ENCODE measurements at places on chromosomes 2 and 18.
A peak's percentile ranks its signal among the peaks of the same experiment; 100 is the strongest.

DNA sequence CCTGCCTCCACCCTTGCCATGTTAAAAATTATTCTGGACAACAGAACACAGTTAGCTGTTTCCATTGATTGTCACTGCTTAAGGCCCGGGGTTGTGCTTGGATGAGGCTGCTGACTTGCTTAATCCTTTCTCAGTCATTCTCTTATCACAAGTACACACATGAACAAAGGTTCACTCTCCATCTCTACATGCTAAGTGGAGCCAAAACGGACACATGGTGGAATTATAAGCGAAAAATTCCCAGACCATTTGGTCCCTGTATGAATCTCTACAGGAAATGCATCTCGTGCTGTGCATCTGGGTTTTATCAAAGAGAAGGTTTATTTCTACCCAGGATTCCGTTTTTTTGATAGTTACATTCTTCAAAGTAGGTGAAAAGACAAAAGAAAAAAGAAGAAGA lies 177.5 kb upstream of the ETAA1 start:
- DNase-seq: no peak

DNA sequence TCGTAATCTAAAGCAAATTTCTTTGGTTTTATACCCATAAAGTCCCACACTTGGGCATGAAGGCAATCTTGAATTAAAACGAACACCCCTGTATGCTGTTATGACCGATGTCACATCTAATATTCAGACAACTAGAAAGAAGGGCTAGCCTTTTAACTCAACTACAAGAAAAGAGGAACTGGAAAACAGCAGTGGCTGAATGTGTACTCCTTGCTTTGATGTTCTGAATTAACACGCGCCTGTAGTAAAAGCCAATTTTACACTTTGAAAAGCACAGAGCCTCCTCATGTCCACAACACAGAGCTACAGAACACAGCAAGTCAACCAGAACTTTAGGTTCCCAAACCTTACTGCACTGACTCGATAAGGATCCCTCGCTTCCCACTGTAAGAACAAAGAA lies 147.6 kb downstream of the HDAC4 start:
- DNase-seq: no peak

DNA sequence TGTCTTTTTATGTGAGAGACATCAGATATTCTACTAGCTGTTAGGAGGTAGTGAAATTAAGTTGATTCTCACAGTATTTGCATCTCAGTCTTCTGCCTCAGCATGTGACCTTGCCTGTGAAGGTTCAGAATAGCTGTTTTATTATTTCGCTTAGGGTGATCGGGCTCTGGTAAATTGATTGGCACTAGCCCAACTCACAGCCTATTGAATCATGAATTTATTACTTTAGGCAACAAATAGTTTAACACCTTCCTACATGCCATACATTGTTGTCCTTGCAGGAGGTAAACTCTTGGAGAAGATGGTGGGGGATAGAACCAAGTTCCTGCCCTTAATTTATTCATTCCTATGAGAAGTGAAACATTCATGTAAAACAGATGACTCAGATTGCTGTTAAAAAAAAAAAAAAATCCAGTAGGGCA lies 101.9 kb downstream of the GPD2 start:
- DNase-seq: no peak

DNA sequence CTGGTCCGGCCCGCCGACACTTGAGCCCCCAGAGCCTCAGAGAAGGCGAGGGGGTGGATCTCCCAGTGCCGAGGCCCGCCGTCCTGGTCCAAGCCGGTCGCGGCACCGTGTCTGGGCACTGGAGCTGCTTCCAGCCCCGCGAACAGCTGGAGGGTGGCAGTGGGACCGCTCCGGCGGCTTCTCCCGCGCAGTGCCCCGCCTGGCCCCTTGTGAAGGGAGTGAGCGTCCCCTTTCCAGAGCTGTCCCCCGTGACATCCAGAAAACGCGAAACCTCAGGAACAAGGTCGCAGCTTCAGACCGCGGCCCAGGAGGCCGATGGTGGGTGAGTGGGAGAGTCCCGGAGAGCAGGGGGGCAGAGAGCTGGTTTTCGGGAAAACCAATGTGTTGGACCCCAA lies 579 bp upstream of the EMX1 start:
- no peak for DNase-seq

- DNase-seq: no peak
These were observed 469.3 kb upstream of the MEX3C start for GRCh38 chr18:51666763-51667191.

DNA sequence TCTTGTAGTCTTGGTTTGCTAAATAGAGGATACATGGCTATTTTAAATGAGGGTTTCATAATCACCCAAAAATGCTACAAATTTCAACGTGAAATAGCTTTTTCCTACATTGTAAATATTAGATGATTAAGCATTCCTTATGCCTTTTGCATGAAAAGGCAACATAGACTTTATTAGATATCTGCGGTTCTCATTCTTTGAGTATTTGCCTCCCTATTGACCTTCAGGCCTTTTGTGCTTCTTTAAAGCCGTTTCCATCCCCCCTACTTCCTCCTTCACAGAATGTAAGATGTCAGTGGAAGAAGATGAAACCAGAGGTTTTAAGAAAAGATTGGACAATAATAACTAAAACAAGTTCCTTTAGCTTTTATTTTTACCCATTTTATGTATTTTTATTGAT lies 144.1 kb downstream of the UBE2E3 start:
- DNase-seq: no peak

- DNase-seq: no peak
These were observed 12.7 kb upstream of the IL18R1 start for GRCh38 chr2:102342888-102343287.

- no peak for DNase-seq
These were observed 1693.4 kb upstream of the SLC39A10 start for GRCh38 chr2:193963472-193964119.

- no peak for DNase-seq
These were observed 165.3 kb downstream of the ATAD2B start for GRCh38 chr2:23761638-23762037.

GRCh38 chr18:59357928-59358327 lies 1.1 kb downstream of the LMAN1 start:
- DNase-seq: no peak

DNA sequence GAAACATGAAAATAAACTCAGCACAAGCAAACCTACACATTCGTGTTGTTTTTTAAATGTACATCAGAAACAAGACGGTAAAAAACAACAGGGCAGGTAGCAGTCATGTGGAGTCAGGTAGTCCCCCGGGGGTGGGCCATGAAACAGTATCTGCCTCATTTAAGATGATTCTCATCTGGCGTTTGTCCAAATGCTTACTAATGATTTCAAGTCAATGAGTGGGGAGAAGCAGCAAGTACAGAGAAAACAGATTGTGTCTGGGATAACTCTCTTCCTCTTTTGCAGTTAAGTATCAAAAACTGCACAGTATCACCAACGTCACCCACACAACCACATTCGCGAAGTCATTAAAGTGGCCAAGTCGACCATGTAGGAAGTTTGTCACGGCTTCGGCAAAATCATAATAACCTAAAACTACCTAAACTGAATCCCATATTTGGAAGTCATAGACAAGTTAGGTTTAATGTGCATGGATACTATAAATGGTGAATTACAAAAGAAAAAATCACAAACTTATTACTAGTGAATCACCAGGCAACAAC lies 1.3 kb downstream of the LAPTM4A start:
- DNase-seq: no peak

GRCh38 chr2:228549441-228550007 lies 368.0 kb upstream of the SPHKAP start:
- no peak for DNase-seq

DNA sequence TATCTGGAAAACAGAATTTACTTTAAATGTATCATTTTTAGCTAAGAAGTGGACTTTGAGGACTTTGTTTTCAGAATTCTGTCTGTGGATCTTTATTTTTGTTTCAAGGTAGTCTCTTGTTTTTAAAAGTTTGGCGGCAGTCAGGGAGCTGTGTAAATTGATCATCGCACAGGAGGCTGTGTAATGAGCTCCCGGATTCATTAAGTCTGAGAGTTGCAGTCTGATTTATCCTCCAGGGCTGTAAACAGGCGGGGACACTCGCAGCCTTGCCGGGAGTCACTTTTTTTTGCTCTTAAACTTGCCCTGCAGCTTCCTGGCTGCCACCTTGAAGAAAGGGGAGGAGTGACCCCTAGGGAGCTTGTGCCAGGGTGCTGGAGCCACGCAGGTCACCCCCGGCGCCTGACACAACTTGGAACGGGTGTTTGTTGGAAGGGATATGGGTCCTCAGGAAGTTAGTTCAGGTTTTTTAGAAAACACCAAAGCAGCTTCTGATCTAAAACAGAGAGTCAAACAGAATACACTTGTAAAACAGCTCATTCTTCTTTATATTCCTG lies 76.2 kb downstream of the DCDC2C start:
- no peak for DNase-seq

GRCh38 chr2:9738062-9738461 lies 105.2 kb upstream of the TAF1B start:
- DNase-seq: no peak

- DNase-seq: no peak
These were observed 189.4 kb upstream of the GLI2 start for GRCh38 chr2:120546048-120546864.

GRCh38 chr2:240586919-240587800 lies 626 bp downstream of the CAPN10 start:
- DNase-seq: no peak

DNA sequence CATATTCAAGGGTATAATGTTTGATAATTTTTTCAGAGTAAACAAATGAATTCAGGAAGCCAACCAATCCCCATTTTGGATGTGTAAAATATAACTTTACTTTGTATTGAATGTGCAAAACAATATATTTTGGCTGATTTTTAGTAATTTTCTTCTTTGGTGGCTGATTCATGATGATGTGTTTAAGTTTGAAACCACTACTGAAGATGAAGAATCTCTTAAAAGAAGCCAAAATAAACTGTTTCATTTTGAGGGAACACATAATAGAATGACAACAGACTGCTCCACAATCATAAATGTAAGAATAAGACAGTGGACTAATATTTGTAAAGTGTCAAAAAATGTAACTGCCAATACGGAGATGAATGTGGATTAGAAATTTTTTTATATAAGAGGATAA lies 52.5 kb upstream of the TRIM43 start:
- DNase-seq: no peak

DNA sequence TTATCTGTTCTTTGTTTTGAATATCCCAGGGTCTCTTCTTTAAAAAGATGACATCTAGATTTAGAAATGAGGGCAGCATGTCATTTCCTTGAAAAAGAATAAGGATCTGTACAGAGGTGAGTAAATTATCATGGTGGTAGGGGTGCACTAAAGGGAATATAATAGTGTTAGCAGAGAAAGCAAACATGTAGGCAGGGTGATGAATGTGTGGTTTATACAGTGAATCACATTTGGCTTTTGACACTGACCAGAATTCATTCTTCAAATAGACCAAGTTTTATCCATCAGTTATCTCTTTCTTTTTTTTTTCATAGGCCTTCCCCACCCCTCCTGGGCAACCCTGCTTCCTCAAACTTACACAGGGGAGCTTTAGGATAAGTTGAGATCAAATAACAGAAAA lies 184.5 kb upstream of the LRP1B start:
- no peak for DNase-seq

DNA sequence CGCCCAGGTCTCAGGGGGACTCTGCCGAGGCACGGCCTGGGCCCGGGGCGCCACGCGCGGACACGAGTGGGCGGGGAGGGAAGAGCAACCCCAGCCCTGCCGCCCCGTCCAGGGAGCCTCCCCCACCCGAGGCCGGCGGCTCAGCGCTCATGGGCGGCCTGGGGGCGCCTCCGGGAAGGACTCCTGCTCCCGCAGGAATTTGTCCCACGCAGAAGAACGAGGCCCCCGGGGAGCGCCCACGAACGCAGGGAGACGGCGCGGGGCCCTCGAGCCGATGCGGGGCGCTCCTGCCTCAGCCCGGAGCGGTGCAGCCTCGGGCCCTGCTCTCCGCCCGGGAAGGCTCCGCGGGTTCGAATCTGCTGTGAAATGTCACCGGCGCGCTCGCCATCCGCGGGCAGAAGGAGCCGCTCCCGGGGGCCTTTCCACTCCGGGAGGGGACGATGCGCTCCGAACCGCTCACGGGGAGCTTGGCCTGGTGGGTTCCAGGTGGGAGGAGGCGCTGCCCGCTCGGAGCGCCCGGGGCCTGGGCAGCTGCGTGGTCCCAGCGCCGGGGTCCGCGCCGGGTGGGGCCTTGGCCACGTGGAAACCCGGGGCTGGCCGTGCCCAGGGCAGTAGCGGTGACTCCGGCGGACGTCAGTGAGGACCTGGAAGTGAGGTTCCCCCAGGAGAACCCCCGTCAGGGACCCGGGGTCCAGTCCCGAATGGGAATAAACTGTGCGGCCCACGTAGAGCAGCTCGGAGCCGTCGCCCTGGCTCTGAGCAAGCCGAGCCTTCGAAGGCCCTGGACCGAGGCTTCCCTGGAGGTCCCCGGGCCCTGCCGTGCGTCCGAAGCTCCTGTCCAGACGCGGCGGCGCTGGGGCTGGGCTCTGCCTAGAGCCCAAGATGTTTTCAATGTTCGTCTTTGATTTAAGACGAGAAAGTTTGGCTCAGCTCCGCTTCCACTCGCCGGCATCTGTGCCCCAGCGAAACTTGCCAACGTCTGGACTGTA lies 41.4 kb upstream of the CTDP1 start:
- DNase-seq: no peak

- DNase-seq: no peak
These were observed 94.4 kb downstream of the SGPP2 start for GRCh38 chr2:222518570-222519381.

DNA sequence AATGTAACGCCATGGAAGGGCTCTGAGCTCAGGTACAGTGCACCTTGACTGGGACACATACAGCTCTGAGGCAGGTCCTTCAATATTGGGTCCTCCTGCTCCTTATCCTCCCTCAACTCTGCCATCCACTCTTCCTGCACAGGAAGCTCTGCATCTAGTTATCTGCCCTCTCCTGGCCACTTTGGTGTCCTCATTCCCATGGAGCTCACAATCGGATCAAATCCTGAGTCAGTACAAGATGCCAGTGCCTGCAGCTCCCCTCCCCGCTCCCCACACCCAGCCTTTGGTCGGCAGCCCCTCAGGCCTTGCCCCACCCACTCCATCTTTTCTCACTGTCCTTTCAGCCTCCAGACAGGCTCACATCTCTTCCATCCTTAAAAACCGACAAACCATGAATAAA lies 58.0 kb downstream of the LRRFIP1 start:
- DNase-seq: no peak

GRCh38 chr2:12498704-12499103 lies 218.0 kb upstream of the TRIB2 start:
- DNase-seq: no peak

GRCh38 chr2:231928901-231929725 lies 2.9 kb upstream of the NPPC start:
- no peak for DNase-seq

- DNase-seq: peak; percentile 72
These were observed 82.8 kb upstream of the SEC11C start for GRCh38 chr18:59056706-59057492.

- DNase-seq: no peak
These were observed 240.4 kb downstream of the PLCL1 start for GRCh38 chr2:198044777-198045176.

GRCh38 chr2:15894481-15895144 lies 45.7 kb upstream of the MYCN start:
- DNase-seq: no peak

GRCh38 chr2:152062125-152063091 lies 36.4 kb downstream of the CACNB4 start:
- no peak for DNase-seq

- DNase-seq: no peak
These were observed 312.1 kb upstream of the MYT1L start for GRCh38 chr2:2642906-2643890.

GRCh38 chr2:8103085-8103708 lies 578.7 kb upstream of the ID2 start:
- DNase-seq: no peak

All from stimulated activated CD4-positive, alpha-beta T cell treated with anti-CD3 and anti-CD28 coated beads, Interleukin-15, amount 100 ng/mL, for 48 hours (primary cell).